ENCODE measurements at places on chromosomes 11 and 22.

- no peak for DNase-seq
Measured at GRCh38 chr11:28569106-28569505, 460.9 kb downstream of the METTL15 start.

DNA sequence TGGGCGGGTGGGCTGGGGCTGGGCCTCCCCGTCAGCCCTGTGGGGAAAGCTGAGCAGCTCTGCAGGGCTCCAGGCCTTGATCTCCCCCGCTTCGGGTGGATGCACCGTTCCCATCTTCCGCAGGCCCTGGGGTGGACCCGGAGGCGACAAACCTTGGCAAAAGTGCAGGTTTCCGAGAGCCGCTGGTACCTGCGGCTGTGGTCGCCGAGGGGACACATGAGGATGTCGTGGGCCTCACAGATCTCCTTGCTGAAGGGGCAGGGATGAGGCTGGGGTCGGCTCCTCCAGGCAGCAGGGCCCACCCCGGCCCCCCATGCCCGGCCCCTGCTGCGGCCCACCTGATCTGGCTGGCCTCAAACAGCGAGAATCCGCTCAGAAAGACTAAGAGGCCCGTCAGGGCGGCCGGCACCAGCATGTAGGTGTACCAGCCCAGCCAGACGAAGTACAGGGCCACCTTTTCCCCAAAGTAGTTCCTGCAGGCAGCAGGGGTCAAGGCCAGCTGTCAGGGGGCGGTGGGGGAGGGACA, 11.8 kb downstream of the ANO9 start:
- DNase-seq, result no peak

DNA sequence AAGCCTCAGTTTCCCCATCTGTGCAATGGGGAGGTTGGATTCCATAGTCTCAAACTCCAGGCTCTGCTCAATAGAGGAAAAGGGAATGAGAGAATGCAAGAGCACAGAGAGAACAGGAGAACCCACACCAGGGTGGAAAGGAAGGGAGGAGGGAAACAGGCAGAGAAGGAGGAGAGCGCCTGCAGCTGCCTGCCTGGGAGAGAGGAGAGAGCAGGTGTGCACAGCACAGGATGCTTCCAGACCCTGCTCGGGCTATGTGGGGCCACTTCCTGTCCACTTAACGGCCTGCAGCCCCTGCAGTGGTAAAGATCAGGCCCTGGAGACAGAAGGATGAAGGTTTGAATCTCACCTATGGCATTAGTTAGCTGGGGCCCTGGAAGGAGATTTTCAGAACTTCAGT, 12.3 kb downstream of the LRRC32 start:
- no peak for DNase-seq

GRCh38 chr11:75597636-75598035, 35.6 kb downstream of the SERPINH1 start:
- no peak for DNase-seq

GRCh38 chr11:65863889-65864705, 3.9 kb downstream of the MUS81 start:
- DNase-seq, result no peak

DNA sequence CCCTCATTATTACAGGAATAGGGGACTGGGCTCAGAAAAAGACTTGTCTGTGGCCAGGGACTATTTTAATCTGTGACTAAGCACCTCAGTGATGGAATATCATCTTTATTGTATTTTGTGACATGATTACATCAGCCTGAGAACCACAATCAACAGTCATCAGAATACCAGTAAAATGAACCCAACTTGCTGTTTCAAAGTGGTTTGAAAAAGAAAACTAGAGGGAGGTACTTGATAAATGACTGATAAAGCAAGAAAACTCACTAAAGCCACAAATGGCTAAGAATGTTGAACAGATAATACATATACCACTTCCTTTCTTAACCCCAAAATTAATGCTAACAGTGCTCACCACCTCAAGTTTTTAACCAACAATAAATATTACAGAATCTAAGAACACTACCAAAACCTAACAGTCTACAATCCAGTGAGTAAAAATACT, 155.7 kb downstream of the ATG16L2 start:
- DNase-seq, result no peak

DNA sequence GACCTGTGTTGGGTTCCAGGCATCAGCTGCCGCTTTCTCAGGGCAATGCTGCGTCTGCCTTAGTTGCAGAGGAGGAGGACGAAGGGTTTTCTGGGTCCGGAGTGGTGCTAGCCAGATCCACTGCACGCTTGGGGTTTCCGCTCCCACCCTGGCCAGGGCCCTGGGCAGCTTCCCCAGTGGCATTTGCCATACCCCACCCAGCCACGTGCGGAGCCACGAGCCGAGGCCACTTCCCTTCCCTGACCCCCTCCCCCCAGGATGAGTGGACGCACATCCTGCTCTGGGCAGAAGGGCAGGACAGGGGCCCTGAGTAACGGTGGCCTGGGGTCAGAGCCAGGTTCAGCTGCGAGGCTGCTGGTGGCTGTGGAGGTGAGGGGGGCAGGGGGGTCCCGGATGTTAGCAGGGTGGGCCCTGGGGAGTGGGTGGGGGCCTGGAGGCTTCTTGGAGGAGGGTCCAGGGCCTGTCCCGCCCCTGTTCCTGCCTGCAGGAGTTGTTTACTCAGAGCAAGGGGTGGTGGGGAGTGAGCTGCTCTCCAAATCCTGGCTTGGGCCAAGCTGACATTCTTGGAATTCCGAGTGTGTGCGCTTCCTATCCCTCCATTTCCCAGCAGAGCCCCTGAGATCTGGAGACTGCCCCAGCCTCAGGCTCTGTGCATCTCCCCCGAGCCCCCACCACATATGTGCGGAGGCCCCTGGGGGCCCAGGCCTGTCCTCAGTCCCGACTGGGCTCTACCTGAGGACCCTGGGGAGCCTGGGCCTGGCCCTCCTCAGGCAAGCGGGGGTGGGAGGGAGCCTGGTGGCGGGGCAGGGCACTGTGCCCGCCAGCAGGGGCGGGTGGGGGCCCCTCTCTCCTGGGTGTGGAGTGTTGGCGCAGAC, 1.4 kb downstream of the TSPAN4 start:
- no peak for DNase-seq

- no peak for DNase-seq
Measured at GRCh38 chr22:48320048-48320682, 1507.5 kb downstream of the BRD1 start.

DNA sequence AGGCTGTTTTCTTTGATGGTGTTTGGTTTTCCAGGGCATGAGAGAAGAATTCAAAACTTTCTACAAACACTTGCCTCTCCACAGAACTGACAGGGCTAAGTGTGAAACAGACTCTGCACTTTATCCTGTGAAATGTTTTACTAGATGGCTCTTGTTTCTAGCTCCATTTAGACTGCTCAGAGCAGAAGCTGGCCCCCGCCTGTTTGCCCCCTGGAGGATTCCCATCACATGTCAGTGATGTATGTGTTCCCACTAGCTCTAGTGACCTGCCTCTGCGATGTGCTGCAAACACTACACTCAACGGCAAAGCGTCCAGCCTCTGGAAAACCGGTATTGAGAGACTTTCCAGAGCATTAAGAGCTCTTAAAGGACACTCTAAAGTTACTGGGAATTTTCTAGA, 41.4 kb upstream of the PCF11 start:
- no peak for DNase-seq

- no peak for DNase-seq
Measured at GRCh38 chr22:47802421-47802820, 1040.0 kb downstream of the TBC1D22A start.

GRCh38 chr11:7974668-7975067, 9.4 kb upstream of the NLRP10 start:
- DNase-seq, result no peak

GRCh38 chr11:17408641-17409040, 20.2 kb upstream of the KCNJ11 start:
- DNase-seq, result no peak

GRCh38 chr22:38455530-38456271, 702 bp upstream of the KCNJ4 start:
- DNase-seq, result no peak

DNA sequence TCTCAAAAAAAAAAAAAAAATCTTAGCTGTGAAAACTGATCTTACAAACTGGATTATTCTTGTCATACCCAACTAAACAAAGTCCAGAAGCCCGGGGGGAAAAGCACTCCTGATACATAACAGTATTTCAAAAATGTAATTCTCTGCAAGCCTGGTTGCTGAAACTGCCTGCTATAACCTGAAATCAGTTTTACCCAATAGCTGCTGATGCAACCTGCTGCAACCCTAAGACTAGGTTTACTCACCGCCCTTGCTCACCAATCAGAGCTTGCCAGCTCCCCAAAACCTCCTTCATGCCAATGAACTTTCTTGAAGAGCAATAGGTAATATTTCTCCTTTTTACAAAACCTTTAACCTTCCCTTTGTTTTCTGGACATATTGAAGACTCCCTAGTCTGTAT, 12.4 kb downstream of the FGF19 start:
- no peak for DNase-seq

- DNase-seq, result no peak
Measured at GRCh38 chr11:44303401-44303938, 6.5 kb downstream of the ALX4 start.

DNA sequence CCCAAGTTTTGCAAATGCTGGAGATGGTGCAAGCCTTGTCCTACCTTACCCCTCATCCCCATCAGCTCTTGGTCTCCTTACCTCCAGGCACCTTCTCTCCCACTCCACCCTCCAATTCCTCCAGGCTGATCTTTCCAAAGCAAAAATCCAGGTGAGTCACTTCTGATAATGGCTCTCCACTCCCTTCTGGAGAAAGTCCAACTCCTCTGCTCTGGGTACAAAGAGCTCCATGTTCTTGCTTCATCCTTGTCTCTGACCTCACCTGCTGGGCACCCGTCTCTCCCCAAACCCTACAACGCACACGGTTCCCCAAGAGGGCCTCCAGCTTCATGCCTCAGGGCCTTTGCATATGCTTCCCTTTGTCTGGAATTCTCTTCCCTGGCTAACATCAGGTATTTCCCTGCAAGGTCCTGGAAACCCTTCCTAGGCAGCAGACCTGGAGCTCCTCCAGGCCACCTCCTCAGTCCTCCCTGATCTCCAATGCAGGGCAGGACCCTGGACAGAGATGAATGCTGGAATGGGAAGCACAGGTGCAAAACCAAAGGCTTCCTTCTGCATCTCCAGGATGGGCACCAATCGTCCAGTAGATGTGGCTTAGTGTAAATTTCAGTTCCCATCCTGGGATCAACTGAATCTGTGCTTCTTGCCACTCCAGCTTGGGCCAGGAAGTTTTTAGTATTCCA, 22.7 kb downstream of the IFT27 start:
- DNase-seq, result no peak

GRCh38 chr11:68524681-68525080, 64.1 kb downstream of the PPP6R3 start:
- no peak for DNase-seq

GRCh38 chr22:47837703-47838102, 1075.3 kb downstream of the TBC1D22A start:
- DNase-seq, result no peak

DNA sequence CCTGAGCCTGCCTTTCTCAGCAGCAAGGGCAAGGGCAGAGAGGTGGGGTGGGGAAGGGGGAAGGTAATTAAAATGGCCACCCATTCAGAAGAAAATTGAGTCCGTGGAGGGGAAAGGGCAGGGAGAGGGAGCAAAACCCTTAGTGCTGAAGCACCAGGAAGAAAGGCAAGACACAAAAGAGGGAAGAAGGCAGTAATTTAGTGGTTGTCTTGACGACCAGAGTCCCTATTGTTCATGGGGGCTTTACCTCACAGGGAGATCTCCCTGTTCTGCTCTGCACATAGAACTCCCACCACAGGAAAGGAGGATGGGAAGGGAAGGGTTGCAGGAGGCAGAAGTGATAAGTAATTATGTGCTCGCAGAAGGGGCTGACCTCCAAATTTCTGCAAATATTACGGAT, 23.4 kb downstream of the SNX19 start:
- DNase-seq, result no peak

DNA sequence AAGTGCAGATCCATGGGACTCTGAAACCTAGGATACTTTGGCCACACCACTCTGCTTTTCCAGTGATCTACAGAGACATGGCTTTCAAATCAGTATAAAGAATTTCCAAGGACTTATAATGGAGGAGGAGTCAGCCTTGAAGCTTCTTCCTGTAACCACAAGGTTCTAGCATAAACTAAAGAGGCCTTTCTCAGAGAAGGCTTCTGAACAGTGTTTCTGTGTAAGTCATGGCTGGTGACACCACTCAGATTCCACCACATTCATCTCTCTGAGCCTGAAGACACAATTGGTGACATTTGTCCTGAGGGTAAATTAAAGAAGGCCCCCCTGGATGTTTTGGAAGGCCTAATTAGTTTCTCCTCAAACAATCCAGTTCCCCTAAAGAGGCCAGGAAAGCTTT, 29.0 kb upstream of the ADORA2A start:
- DNase-seq, result no peak

- no peak for DNase-seq
Measured at GRCh38 chr22:21791635-21792625, 56.3 kb upstream of the YPEL1 start.

DNA sequence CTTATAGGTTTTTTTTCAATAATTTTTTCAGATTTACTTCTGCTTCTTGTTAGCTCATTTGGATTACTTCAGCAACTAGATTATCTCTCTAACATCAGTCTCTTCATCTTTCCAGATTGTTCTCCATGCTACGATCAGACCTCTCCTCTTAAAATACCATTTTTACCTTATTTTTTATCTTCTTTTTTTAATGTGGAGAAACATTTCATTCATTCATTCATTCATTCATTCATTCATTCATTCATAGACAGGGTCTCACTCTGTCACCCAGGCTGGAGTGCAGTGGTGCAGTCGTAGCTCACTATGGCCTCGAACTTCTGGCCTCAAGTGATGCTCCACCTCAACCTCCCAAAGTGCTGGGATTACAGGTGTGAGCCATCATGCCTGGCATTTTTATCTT, 189.4 kb downstream of the UVRAG start:
- DNase-seq, result no peak

GRCh38 chr11:19422276-19422675, 181.5 kb upstream of the E2F8 start:
- DNase-seq, result no peak

GRCh38 chr11:88421530-88421929, 84.0 kb upstream of the CTSC start:
- no peak for DNase-seq
